ENCODE measurements at places on chromosomes 6 and 20.

DNA sequence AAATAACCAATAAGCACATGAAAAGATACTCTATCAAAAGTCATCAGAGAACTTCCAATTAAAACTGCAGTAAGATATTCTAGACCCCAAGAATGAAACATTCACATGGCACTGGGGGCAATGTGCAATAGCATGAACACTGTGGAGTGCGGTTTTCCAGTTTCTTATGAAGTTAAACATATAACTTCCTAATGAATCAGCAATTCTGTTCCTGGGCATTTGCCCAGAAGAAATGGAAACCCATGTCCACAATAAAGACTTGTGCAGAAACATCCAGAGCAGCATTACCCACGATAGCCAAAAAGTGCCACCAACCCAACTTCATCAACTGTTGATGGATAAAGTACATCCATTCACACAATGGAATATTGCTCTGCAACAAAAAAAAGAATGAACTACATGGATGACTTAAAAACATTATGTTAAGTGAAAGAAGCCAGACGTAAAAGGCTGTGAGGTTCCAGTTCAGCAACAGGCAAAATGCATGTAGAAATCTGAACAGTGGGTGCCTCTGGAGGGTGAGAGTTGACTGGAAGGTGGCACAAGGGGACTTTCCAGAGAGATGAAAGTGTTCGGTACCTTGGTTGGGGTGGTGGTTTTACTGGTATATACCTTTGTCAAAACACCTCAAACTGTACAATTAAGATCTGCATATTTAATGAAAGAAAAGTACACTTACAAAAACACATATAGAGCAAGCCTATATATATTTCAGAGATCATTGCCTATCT, 207.2 kb upstream of the ECI2 start:
- no peak for DNase-seq

GRCh38 chr20:23643659-23644058, 5.9 kb upstream of the CST3 start:
- DNase-seq, result no peak

GRCh38 chr6:133956416-133957049, 3.5 kb downstream of the TBPL1 start:
- no peak for DNase-seq

DNA sequence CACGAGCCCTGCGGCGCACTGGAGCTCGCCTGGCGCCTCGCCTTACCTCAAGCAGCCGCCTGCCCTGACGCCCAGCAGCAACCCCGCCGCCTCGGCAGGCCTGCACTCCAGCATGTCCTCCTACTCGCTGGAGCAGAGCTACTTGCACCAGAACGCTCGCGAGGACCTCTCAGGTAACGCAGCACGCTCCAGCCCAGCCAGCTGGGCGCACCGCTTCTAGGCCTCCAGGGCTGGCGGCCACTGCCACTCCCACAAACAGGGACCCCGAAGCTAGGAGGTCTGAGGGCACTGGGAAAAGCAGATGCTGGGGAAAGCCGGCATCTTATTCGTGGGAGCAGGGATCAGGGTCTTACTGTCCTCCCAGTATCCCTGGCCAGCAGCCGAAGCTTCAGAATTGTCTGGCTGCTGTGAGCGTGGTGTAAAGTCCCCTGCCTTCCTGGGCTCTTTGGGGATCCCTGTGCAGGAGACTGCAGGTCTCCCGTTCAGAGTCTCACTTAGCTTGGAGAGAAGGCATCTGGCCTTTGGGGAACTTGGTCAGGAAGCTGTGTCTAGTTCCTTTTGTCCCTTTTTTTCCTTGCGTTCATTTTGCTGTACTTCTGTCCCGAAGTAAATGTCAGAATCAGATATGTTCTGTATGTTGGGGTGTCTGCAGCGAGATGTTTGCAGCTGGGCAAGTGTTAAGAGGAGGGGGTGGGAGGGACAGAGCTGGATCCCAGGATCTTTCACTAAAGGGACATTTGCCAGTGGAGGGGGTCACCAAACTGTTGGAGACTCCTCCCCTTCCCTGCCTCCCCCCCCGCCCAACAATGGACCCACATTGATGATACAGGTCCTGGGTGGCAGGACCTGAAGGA, 1.8 kb downstream of the FOXF2 start:
- no peak for DNase-seq

DNA sequence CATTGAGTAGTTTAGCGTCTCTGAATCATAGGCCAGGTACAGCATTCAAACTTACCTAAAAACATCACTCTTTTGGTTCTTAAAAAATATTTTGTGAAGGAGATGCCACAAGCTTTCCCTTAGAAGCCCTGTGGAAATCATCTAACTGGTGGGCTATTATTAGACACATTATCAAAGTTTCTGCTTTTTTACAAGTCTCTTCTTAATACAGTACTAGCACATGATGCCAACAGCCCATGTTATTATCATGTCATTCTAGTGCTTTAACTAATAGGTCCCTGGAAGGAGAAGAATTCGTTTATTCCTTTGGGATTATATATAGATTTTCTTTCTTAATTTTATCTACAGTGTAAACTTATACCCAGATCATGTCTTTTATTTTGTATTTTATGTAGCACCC, 146.0 kb upstream of the PTPRK start:
- DNase-seq, result no peak

- DNase-seq, result no peak
Observed at GRCh38 chr20:18750735-18751134, 62.8 kb upstream of the SCP2D1 start.

GRCh38 chr20:50251992-50252511, 61.4 kb downstream of the CEBPB start:
- no peak for DNase-seq

GRCh38 chr6:132511831-132512220, 1.1 kb downstream of the STX7 start:
- DNase-seq, result no peak

All from SIG-M5 (cell line).